ENCODE measurements at places on chromosomes 13 and 19.
A peak's percentile ranks its signal among the peaks of the same experiment; 100 is the strongest.

DNA sequence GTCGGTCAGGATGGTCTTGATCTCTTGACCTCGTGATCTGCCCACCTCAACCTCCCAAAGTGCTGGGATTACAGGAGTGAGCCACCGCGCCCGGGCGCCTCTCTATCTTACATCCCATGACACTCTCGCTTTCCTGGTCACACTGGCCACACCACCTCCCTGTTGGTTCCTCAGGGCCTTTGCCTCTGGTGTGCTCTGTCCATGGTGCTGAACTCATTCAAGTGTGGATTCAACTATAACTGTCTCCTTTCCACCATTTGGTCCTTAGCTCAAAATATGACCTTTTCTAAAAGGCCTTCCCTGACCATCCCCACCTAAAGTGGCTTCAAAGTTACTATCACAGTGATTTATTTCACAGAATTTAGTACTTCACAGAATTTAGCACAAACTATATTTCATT lies 3.7 kb upstream of the SMIM17 start:
- no peak for DNase-seq

GRCh38 chr13:91468301-91468700 lies 69.9 kb downstream of the GPC5 start:
- DNase-seq: no peak

DNA sequence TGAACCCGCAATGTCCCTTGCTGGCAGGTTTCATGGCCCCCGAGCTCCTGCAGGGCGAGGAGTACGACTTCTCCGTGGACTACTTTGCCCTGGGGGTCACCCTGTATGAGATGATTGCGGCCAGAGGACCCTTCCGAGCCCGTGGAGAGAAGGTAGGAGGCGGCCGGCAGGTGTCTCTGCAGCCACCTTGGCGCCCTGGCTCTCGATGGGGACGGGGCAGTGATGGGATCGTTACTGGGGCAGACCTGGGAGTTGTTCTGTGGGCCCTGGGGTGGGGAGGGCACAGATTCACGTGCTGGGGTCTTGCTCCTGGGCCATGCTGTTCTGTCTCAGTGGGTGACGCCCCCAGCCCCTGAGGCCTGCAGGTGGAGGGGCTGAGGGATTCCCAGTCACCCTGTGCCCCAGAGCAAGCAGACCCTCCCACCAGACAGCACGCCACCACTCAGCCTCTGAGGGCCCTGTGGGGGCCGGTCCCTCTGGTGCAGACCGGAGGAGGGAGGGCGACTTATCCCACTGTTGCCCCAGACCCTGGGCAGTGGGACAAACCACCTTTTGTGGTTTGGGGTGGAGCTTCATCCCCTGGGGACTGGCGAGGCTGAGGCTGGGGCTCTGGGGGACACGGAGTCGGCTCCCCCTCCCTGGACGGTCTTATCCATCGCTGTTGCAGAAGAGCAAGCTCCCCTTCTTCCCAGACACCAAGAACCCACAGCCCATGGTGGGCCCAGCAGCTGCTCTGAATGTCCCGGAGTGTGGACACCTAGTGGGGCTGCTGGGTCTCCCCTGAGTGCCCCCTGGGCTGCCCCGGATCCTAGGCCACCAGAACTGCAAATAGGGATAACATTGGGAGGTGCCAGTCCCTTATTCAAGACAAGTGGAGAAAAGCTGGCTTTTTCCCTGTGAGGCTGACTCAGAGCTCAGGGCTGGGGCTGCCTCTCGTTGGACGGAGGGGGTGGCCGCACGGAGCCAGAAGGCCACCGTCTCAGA lies 27.5 kb upstream of the TMEM255B start:
- no peak for DNase-seq

DNA sequence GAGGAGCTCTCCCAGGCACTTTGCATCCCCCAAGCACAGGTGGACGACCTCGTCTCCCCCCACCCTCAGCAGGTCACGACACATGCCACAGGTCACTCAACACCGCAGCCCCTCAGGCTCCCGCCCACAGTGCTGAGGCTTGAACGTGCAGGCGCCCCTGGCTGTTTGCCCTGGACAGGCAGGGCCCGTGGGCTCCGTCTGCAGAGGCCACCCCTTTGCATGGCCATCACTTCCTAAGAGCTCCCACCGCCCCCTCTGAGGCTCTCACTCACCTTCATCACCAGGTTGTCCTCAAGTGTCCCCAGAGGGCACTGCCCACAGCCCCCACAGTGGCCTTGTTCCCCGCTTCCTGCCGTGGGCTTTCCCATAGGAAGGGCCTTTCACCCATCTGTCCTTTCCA lies 132.1 kb upstream of the MCF2L start:
- DNase-seq: no peak

GRCh38 chr13:45879666-45880065 lies 28.1 kb upstream of the SIAH3 start:
- peak; percentile 22 for DNase-seq
